ENCODE measurements at places on chromosomes 12 and 14.

DNA sequence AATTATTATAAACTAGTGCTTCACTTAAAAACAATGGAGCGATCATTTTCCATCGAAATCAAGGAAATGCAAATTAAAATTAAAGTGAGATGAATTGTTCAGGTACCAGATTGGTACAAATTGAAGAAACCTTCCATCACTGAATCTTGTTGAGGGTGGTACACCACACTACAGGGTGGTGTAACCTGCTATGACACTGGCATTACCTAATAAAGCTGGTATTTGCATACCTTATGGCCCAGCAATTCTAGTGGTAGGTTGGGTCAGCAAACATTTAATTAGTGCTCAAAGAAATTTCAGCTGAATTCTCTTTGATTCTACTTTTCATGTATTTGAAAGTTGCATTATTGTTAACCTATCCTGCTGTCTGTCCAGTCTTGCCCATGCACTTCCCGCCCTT, 9.2 kb downstream of the TIGAR start:
- DNase-seq: no peak

DNA sequence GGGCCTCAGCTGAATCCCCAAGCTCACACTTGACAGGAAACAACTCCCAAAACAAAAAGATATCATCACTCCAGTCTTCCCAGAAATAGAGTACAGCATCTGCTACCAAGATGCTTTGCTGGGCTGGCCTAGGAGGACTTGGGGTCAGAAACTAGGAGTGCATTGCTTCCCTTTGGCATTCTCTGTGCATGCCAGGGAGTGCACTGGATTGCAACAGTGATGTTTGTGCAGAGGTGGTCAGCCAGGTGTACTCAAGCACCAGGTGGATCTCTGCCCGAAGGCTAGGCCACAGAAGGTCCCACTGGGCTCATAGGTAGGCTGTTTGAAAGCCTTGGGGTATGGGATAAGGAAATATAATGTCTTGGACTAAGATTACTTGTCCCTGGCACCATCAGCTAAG, 51.1 kb downstream of the RAB35 start:
- DNase-seq: no peak

GRCh38 chr12:119182701-119183493, 4.2 kb downstream of the HSPB8 start:
- no peak for DNase-seq

- DNase-seq: no peak
Measured at GRCh38 chr14:33062881-33063280, 124.2 kb downstream of the NPAS3 start.

DNA sequence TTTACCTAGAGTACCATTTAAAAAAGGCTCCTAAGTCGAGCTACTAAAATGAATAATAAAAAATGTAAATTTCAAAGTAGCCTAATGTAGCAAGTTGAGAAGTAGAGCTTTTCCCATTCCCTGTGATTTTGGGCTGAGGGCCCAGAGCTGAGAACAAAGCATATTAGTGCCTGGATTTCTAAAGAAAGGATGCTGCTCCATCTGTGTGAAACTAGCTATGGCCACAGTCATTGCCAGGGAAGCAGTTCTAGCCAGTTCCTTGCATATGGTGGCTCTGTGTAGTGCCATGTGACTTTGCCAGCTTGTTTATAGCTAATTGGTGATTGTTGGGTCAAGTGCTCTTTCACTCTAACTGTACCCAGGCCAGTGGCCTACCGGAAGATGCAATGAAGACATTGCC, 20.4 kb upstream of the FBXO33 start:
- DNase-seq: no peak

- DNase-seq: no peak
Measured at GRCh38 chr12:7019043-7019569, 830 bp upstream of the LPCAT3 start.

DNA sequence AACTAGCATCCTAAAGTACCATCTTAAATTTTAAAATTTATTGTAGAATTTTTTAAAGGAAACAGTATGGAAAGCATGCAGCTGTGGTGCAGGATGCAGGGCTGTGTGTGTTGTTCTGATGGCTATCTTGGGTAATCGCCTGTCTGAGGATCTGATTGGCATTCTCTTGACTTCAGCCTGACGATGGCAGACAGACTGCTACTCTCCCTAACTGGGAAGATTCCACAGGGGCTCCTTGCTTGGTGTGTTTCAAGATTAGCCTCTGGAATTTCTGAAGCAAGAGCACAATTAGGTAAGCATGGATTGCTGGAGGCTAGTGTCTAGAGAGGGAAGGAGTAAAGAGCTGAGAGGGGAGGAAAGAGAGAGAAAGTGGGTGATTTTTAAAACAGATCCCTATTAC, 696.8 kb upstream of the LRFN5 start:
- no peak for DNase-seq

DNA sequence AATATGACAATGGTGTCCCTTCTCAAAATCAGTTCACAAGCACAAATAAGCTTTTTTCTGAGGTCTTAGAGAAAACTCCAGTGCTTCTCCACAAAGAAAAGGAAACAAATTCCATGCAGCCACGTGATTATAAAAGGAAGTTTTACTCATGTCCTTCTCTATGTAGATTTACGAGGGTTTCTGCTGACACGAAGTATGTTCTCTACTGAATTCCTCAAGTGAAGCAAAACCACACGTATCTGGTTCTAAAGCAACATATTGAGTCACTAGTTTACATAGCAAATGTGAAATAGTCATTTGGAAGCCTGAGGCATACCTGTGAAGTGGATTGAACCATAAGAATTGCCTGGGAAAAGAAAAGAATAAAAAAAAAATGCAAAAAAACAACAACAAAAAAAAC, 31.9 kb downstream of the BMP4 start:
- no peak for DNase-seq

DNA sequence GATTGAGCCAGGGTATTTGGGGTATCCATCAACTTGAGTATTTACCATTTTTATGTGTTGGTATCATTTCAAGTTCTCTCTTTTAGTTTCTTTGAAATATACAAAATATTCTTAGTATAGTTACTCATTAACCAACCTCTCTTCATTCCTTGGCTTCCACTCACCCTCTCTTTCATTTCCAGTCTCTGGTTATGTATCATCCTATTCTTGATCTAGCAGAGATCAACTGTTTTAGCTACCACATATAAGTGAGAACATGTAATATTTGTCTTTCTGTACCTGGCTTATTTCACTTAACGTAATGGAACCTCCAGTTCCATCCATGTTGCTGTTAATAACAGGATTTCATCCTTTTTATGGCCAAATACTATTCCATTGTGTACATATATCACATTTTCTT, 86.9 kb downstream of the DACT1 start:
- DNase-seq: no peak

- no peak for DNase-seq
Measured at GRCh38 chr14:64637735-64638473, 66.3 kb upstream of the PLEKHG3 start.

DNA sequence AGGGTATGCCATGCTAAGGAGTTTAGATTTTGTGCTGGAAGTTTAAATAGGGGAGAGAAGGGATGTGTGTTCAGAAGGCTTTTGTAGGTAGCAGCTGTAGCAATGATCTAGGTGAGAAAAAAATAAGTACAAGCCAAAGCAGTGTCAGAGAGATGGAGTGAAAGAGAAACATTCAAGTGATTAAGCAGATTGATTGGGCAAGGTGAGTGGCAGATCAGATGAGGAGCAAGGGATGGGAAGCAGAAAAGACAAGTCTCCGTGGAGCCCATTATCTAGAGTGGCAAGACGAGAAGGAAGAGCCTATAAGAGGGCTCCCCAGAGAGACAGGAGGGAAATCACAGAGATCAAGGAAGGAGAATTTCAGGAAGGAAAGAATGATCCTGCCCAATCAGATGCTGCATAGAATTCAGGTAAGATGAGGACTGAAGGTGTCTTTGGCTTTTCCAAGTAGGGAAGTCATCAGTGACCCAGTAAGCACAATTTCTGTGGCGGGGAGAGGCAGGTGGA, 133.5 kb downstream of the ETV6 start:
- no peak for DNase-seq

DNA sequence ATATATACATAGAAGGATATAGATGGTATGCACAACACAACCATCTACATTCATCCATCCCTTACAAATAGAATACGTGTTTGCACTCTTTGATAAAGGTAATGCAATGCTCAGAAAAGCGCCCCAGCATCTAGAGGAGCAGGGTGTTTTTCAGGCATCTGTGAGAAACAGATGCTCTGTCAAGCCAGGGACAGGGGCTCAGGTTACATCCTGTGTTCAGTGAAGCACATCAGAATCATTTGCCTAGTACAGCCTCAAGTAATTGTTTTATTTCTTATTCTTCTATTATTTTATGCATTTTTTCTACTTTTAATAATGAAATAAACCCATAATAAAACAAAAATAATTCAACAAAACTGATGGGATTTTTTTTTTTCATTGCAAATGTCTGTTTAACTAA, 50.5 kb upstream of the HIF1A start:
- no peak for DNase-seq

GRCh38 chr14:94868772-94869072, 98.8 kb upstream of the GSC start:
- DNase-seq: no peak

DNA sequence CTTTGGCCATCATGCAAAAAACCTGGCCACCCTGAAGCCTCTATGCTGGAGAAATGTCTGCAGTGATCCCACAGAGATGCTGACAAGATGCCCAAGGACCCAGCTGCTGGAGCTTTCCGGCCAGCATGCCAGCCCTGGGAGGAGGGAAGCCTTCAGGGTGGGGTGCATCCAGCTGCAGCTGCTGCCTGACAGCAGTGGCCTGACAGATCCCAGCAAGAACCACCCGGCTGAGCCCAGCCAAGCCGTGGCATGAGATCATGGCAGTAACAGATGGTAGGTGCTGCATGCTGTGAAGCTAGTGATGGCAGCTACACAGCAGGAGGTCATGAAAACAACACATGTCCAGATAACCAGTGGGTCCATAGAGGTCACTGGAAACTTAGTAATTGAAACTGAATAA, 13.8 kb downstream of the CLBA1 start:
- DNase-seq: no peak

DNA sequence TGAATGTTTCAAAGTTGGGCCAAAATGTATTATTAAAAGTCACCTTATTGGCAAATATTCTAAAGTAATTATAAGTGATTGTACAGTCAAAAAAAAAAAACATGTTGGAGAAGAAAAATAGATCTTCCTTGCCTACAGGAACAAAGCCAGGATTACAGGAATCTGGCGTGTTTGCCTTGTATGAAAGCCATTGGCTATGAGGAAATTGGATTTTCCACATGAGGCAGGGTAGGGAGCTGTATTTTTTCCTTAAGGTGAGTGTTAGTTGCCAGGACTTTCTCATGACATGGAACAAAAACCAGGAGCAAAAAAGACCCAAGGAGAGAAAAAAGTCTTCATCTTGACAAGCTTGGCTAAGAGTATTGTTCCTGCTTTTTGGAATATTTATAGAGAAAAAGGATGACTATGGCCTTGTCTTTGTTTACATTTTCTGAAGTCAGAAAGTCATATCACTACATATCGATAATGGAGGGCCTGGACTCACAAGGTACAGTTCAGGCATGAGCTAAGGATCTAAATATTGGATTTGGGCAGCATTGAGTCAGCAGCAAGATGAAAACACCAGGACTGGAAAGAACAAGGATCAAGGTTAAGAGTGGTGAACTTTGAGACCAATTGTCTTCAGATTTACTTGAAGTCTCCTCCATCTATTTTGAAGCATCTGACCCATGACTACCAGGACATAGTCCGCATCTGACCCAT, 68.4 kb upstream of the FLRT2 start:
- no peak for DNase-seq

DNA sequence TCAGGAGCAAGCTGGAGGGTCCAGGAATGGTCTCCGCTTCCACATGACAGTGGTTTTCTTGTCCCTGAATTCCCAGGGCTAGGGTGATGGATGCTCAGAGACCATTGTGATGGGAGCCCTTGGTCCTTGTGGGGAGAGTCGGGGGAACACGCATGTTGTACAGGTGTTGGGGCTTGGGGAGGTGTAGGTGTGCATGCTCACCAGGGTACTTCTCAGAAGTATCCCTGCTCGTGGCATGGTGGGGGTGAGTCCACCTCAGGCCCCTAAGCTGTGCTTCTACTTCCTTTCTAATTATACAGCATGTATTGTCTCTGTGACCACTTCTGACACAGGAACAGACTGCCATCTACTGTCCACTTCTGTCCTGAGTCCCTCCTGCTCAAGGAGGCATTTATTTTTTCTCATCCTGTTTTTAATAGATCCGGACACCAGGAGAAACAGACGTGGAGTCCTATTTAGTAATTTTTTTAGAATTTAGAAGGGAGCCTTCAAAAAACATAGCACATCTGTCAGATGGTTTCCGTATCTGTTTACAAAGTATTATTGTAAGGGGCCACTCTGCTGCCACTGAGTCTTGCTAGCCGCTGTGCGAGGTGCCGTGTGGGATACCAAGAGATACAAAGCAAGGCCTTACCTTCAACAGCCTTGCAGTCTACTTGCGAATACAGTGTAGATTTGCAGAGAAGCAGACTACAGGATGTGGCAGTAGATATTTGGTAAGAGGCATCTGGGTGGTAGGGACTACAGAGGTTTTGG, 10.5 kb downstream of the NTF3 start:
- DNase-seq: peak; percentile 48

GRCh38 chr14:103594265-103594664, 31.5 kb downstream of the COA8 start:
- DNase-seq: no peak

DNA sequence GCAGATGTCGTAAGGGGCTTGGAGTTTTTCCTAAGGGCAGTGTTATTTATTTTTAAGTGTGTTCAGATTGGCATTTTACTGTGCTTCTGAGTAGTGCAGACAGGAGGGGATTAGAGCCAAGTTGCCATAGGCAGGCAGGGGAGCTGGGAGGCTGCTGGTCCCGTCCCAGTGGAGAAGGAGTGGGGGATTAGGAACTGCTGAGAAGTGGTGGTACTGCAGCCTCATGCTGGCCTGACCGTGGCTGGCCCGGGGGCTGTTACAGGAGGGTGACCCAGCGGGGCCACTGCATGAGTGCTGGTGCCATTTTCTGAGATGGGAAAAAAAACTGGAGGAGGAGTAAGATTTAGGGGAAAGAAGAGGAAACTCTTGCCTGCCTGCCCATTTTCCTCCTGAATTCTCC, 52.3 kb upstream of the DLK1 start:
- DNase-seq: no peak

- no peak for DNase-seq
Measured at GRCh38 chr12:50639721-50640120, 124.2 kb upstream of the ATF1 start.

DNA sequence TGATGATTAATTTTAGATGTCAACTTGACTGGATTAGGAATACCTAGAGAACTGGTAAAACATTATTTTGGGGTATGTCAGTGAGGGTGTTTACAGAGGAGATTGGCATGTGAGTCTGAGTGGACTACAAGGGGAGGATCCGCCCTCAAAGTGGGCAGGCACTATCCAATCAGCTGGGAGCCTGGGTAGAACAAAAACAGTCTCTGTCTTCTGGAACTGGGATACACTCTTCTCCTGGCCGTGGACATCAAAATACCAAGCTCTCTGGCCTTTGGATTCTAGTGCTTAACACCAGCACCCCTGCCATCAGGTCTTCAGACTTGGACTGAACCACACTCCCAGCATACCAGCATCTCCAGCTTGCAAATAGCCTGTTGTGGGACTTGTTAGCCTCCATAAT, 4.4 kb upstream of the SCAF11 start:
- peak; percentile 28 for DNase-seq

Data from hematopoietic multipotent progenitor cell treated with erythropoietin and hydrocortisone succinate and interleukin-3 and kit ligand, for 8 days (in vitro differentiated cells).